ENCODE measurements at places on chromosomes 6 and 20.

- no peak for DNase-seq
These were observed 56.8 kb downstream of the EYA2 start for GRCh38 chr20:46951405-46951804.

- DNase-seq: peak; percentile 75
These were observed 417 bp upstream of the PXDC1 start for GRCh38 chr6:3751730-3752530.

DNA sequence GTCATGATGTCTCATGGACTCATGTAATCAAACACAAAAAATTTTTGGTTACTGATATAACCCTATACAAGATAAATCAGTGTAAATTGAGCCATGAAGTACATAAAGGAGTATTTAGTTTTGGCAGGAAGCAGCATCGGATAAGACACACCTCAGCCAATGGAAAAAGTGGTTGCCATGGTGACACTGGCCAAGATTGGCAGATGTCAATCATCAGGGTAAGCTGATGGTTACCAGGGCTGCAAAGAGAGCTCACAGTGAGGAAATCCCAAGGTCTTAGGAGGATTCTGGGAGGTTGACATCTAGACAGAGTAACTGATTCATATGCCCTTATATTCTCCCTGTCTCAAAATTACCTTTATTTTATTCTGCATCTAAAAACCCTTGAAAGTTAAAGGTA is 203.8 kb upstream of the PCSK2 start:
- no peak for DNase-seq

- no peak for DNase-seq
These were observed 98.9 kb downstream of the IRF4 start for GRCh38 chr6:490251-491037.

DNA sequence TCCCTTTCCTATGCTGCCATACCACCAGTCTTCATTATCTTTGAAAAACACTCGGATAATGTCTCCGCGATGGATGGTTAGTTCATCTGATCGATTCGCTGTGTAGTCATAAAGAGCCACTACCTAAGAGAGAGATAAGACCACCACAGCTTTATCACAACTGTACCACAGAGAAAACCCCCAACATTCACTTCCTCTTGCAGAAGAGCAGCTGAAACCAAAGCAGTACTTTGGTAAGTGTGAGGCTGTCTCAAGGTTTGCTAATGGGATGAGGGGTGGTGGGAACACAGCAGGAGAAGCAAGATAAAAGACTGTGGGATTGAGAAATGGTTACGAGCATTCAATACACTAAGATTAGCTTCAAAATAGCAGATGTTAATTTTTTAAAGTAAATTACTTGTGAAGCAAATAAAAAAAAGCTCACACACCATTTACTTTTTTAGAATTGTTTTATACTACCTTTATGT is 142.1 kb downstream of the MYB start:
- DNase-seq: no peak

- DNase-seq: no peak
These were observed 4.9 kb downstream of the SLC22A2 start for GRCh38 chr6:160253714-160254113.

DNA sequence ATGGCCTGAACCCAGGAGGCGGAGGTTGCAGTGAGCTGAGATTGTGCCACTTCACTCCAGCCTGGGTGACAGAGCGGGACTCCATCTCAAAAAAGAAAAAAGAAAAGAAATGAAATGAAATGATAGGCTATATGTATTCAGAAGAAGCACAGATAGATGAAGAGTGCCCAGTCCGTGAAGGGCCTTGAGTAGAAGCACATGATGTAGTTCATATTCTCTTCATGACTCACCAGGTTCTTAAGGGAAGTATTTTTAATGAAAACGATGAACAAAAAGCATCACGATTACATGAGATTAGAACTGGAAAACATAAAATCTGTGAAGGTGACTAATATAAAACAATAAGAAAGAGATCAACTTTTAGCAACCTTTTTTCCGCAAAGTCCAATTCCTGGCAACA is 29.8 kb downstream of the TPD52L1 start:
- DNase-seq: no peak

GRCh38 chr6:104941729-104942091 is 15.2 kb upstream of the LIN28B start:
- DNase-seq: no peak

DNA sequence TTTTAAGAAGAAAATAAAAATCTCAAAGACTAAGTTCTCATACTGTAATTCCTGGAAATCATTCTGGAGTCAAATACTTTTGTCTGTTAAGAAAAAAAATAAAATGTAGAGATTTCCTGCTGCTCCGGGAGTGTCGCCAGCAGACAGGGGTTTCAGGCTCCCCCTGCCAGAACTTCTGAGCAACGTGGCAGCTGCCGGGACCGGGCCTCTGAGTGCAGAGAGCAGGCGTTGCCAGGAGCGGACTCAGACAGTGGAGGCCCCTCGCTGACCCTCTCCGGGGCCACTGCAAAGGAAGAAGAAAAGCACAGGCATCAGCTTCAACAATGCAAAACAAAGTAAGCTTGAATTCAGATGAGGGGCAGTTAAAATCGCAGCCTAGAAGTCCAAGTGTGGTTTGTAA is 95.5 kb downstream of the THBS2 start:
- DNase-seq: no peak

DNA sequence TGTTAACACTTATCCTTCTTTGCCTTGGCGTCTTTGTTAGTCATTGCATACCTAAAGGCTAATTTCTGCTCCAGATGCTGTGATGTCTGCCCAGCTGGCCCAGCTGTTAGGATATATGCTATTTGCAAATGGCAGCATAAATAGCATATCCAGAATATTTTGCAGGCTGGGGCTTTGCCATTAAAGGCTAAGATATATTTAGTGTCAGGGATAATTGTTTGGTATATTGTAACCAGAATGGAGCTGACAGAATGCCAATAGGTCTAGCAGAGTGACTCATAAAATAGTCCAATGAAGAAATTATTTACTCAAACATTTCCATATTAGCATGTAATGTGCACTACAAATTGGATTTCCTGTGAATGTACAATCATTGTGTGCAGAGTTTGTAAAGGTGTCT is 584.1 kb upstream of the FLRT3 start:
- DNase-seq: no peak

- DNase-seq: no peak
These were observed 177.9 kb downstream of the COL9A1 start for GRCh38 chr6:70124882-70125545.

- DNase-seq: no peak
These were observed 35.9 kb upstream of the HLA-G start for GRCh38 chr6:29791786-29792122.

DNA sequence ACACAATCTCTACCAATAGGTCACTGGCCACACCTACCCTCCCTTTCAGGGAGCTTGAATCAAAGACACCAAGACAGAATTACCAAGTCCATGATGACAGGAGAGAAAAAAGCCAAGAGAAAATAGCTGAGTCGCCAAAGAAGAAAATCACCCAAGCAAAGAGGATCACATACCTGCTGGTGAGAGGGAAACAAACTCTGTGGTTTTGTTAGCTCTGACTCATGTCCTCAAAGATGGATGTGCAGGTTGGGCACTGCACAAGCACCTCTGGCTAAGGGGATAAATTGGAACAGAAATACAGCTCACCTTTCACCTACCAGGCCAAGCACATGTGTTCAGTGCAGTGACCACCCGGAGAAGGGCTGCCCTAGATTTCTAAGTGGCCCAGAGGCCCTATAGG is 114.8 kb downstream of the TFAP2A start:
- no peak for DNase-seq
